RCC 7860 (cell line): ENCODE measurements at places on chromosomes 1 and 21.

GRCh38 chr1:204837440-204838084 is 33.1 kb upstream of the NFASC start:
- peak; percentile 12 for DNase-seq

DNA sequence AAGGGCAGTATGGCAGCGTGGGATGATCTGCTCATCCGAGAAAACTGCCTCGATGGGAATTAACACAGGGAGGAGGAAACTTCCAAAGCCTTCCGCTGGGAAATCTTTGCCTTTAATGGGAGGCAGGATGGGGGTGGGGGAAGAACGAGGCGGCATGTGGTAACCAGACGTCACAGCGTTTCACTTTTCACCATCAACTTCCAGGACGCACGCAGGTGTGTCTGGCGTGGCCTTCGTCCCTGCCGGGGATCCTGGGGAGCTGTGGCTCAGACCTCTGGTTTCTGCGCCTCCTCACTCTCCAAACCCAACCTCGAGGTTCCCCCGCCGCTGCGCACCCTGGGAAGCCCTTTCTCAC is 282 bp downstream of the RSPH1 start:
- DNase-seq = no peak

DNA sequence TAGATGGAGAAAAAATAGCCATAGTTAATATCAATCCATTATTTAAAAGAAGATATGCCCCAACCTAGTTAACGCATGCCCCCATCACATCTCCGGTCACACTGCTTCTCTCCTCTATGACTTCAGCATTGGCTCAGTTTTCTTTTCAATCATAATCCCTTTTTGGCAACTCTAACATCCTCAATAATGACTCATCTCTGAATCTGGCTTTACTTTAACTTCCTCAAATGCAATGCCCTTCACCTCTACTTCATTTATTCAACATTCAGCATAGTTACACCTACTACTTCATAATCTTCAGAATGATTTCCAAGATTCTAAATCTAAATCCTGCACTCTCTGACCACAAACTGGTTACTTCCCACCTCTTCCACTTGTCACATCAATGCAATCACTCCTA is 417.3 kb downstream of the USH2A start:
- peak; percentile 55 for DNase-seq

DNA sequence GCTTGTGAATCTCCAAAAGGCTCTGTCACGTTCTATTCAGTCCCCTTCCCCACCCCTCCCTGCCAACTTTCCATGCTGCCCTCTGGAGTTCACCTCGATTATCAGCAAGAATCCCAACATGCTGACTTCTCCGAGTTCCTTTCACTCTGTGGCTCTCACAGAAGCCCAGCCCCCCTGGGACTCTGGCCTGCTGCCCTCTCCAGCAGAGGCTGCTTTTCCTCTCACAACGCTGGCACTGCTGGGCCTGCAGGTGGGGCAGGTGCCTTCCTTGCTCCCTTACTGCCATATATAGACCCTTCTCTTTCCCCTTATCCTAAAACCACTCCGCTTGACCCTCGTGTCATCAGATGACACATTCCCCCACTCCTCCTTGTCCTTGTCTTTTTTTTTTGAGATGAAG is 10.2 kb upstream of the RNF186 start:
- DNase-seq = no peak

GRCh38 chr21:42991992-42992740 is 17.8 kb downstream of the PKNOX1 start:
- peak; percentile 91 for DNase-seq

GRCh38 chr1:21572221-21572620 is 63.0 kb downstream of the ALPL start:
- no peak for DNase-seq

DNA sequence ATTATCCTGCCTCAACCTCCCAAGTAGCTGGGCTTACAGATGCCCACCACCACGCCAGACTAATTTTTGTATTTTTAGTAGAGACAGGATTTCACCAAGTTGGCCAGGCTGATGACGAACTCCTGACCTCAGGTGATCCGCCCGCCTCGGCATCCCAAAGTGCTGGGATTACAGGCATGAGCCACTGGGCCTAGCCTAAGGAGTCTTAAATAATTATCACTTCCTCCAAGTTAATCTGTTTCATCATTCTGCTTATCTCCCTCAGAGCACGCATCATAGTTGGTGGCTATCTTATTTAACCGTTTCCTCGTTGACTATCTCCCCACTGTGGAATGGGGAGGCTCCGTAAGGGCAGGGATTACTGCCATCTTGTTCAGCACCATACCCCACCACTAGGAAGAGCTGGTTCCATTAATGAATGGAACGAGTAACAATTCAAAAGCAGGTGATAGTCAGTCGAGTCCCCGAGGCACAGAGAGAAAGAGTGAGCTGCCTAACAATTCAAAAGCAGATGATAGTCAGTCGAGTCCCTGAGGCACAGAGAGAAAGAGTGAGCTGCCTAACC is 52.7 kb downstream of the GLUL start:
- DNase-seq = no peak
